SIG-M5 (cell line): ENCODE measurements at places on chromosomes 2 and 18.

GRCh38 chr2:238286987-238287736, 1.2 kb downstream of the PER2 start:
- no peak for DNase-seq

- no peak for DNase-seq
Measured at GRCh38 chr18:62280786-62281185, 44.3 kb upstream of the TNFRSF11A start.

DNA sequence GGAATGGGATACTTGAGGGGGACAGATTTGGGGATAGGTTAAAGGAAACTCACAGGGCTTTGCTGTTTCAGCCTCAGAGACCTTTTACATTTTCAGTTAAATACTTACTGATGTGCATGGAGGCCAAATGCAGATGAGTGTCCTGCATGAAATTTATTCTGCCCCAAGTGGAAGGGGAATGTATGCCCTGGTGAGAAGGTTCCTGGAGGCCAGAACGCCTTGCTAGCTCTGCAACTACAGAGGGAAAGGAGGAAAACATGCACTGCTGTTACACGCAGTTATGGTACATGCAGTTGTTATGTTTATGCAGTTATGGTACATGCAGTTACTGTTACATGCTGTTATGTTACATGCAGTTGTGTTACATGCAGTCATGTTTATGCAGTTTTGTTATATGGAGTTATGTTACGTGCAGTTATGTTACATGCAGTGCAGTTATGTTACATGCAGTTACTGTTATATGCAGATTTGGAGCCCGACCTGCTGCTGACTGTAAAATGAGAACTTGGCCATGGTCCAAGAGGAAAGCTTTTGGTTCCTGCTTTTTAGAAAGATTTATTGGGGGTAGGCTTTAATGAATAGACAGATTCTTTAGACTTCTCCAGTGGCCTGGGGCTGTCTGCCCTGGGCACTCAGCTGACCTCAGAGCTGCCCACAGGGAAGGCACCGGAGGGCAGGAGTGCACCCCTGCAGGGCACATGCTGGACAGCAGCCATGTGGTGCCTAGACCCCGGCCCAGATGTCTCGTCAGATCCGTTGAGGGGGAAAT, 84.1 kb downstream of the LDLRAD4 start:
- no peak for DNase-seq

DNA sequence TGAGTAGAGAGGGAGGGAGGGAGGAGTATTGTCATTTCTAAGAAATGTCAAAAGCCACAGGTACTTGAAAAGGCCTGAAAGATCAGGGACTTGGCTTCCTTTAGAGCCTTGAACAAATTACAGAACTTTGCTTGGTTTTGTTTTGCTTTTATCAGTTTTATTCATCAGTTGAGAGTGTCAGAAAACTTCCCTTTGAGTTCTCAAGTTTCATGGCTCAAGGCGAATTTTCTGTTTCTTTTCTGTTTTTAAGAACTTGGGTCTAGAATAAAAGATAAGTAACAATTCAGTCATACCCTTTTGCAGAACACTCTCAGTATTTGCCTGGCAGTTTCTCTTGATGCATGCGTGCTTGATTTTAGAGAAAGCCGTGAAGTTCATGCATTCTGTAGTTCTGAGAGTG, 531.9 kb downstream of the PARD3B start:
- DNase-seq, result no peak

GRCh38 chr2:236215761-236216333, 47.7 kb upstream of the GBX2 start:
- DNase-seq, result no peak

GRCh38 chr2:202023198-202023903, 10.3 kb upstream of the FZD7 start:
- no peak for DNase-seq

GRCh38 chr2:77631007-77631406, 108.8 kb upstream of the LRRTM4 start:
- no peak for DNase-seq

GRCh38 chr2:191574232-191574631, 103.7 kb upstream of the NABP1 start:
- no peak for DNase-seq

- no peak for DNase-seq
Measured at GRCh38 chr18:76957384-76958355, 135.3 kb downstream of the ZNF236 start.

- no peak for DNase-seq
Measured at GRCh38 chr2:181992776-181993175, 7.1 kb downstream of the PPP1R1C start.

DNA sequence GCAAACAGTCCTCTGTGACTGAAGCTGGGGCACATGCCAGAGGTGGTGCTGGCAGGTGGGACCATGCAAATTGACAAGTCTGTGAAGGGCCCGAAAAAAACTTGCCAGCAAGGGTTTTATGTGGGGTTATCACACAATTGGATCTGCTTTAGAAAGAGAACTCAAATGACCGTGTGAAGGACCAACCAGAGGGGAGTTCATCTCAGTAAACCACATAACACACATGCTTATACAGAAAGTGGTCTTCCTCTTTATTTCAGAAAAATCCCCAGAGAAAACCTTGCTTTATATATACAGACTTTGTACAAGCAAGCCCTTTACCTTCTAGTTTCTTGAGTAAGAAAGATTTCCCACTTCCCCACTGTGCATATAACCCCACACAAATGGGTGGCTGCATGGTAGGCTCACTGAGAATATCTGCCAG, 46.7 kb downstream of the KIDINS220 start:
- no peak for DNase-seq

GRCh38 chr18:51039138-51040112, 9.4 kb downstream of the SMAD4 start:
- DNase-seq, result no peak

DNA sequence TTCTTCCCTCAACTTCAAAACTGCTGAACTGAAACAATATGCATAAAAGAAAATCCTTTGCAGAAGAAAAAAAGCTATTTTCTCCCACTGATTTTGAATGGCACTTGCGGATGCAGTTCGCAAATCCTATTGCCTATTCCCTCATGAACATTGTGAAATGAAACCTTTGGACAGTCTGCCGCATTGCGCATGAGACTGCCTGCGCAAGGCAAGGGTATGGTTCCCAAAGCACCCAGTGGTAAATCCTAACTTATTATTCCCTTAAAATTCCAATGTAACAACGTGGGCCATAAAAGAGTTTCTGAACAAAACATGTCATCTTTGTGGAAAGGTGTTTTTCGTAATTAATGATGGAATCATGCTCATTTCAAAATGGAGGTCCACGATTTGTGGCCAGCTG, 8.4 kb downstream of the HOXD8 start:
- DNase-seq, result no peak

GRCh38 chr2:131063501-131064283, 29.6 kb downstream of the FAM168B start:
- no peak for DNase-seq

GRCh38 chr2:231361701-231362554, 33.6 kb upstream of the B3GNT7 start:
- no peak for DNase-seq

DNA sequence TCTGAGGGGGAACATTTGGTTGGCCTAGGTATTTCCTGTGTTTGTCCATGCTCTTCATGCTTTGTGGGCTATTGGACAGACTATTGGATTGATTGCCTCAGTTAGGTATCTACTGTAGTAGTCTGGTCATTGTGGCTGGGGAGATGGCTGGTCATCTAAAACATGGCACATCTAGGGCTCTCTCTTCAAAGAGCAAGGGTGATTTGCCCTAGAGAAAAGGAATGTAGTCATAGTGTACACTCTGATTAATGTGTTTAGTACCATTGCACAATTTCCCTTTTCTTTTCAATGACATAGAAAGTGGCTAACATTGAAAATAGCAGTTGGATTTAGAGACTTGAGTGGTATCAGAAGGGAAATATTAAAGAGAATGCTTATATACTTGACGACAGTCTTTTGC, 114.3 kb downstream of the LCLAT1 start:
- no peak for DNase-seq

GRCh38 chr2:241762933-241763369, 13.7 kb upstream of the GAL3ST2 start:
- no peak for DNase-seq

- no peak for DNase-seq
Measured at GRCh38 chr2:207984765-207985480, 40.4 kb downstream of the PLEKHM3 start.

GRCh38 chr2:145919477-145919876, 1399.6 kb upstream of the ZEB2 start:
- no peak for DNase-seq

DNA sequence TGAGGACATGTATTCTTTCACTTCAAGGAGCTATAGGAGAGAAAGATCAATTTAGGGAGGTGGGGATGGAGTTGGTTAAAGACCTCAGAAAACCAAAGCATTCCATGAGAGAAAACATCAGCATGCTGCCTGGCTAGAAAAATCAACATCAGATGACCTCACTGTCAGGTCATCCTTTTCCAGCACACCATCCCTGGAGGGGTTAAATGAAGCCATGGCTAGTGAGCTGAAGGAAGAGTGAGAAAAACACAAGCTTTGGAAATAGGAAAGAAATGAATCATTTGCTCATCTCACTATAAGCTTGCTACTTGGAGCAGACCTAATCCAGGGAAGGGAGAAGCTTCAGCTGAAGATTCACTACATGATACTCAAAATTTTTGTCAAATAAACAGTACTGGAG, 109.5 kb upstream of the ITGB6 start:
- DNase-seq, result no peak

DNA sequence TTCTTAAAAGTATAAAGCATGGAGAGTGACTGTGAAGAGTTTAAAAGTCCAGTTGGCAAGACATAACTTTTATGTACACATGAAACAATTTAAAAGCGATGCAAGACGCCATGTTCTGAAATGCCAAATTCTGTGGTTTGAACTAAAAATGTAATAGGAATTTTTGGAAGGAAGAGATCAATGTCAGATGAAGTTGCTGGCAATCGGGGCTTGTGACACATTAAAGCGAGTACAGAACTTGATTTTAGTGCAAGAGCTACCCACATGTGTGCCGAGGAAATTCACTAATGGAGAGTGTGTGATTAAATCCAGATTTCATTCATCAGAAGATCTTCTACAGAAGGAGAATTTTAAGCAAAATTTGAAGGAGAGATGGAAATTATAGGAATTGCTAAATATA, 220.2 kb upstream of the CCDC68 start:
- DNase-seq, result no peak

DNA sequence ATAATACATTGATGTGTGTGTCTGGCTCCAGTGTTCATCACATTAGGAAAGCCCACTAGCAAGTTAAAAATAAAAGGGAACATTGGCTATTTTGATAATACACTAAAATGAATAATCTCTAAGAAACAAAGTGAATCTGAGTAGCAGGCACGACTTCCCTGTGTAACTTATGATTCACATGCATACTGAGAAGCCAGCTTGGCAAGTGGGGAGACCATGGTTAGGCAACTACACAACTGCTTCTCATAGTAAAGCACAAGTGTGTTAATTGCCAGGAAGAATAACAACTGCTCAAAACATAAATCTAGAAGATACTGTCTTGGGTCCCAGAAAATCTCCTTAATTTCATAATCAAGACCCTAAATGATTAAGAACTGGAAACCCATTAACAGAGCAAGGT, 4.0 kb downstream of the MYO5B start:
- DNase-seq, result no peak

DNA sequence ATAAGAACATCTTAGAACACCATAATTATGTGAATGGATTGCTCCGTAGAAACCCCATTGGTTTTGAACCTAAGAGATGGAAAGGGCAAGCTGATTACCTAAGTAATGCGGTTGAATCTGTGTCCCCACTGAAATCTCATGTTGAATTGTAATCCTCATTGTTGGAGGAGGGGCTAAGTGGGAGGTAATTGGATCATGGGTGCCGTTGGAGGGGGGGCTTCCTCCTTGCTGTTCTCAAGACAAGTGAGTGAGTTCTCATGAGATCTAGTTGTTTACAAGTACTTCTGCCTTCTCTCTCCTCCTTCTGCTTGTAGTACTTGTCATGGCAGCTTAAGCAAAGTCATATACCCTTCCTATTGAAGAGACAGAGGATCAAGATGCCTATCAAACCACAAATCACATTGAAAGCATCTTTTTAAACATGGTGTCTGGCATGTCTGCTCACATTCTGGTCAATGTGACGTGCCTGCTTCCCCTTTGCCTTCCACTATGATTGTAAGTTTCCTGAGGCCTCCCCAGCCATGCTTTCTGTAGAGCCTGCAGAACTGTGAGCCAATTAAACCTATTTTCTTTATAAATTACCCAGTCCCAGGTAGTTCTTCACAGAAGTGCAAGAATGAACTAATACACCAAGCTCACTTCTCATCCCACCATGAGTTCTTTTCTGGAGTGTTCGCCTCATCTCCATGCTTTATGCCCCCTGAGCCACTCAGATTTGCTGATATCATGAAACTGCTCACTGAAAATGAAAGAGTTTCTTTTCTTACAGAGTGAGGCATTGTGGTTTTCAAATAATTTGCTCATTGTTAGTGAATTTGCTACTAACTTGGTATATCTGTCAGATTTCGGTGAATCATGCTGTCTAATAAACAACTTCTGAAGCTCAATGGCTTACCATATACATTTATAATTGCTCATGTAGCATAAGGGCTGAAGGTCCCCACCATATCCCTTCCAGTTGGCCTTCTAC, 23.6 kb downstream of the KCNE4 start:
- no peak for DNase-seq

DNA sequence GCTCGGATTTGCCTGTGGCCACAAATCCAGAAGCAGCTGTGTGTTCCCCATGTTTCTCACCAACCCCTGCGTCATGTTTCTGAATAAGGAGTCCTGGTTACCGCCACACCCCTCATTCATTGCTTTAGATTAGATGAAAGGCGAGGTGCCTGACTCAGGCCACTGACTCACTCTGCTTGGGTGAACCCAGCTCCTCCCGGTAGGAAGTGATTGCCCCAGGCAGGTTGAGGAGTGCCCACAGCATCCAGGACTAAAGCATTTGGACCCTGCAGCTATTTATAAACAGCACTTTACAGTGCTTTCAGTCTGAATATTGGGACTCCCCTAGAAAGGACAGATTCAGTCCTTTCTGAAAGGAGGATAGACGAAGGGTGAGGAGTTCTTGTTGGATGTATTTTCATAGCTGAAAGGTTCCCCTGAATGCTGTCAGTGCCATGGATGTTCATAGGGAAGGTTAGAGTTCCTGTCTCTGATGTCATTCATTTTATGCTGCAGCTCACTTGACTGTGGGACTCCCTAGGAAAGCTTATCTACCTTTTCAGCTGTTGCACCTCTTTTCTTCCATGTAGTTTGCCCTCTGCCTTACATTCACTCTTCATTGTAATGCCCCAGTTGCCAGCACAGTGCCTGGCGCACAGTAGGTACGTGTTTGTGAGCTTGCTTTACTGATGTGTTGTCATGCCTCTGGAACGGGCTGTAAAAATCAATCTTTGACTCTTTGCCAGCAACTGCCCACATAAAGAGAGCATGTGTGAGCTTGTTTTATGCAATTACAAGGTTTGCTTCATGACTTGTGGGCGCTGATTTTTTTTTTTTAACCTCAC, 14.9 kb downstream of the ITGA6 start:
- no peak for DNase-seq
